ENCODE measurements at places on chromosomes 6 and 20.

DNA sequence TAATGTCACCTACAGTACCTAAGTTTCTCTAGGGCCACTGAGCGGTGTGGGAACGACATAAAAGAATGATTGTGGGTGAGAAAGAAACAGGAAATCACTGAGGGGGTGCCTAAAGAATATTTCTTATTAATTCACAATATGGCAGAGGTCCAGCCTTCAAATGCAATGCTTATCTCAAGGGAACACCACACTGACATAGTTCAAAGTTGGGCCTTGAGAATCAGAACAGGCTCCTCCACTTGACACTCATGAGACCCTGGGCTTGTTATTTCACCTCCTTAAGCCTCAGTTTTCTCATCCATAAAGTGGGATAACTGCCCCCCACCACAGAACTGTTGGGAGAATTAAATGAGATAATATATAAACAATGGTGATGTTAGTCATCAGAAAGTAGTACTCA lies 40.4 kb upstream of the ARHGAP18 start:
- DNase-seq, result no peak

DNA sequence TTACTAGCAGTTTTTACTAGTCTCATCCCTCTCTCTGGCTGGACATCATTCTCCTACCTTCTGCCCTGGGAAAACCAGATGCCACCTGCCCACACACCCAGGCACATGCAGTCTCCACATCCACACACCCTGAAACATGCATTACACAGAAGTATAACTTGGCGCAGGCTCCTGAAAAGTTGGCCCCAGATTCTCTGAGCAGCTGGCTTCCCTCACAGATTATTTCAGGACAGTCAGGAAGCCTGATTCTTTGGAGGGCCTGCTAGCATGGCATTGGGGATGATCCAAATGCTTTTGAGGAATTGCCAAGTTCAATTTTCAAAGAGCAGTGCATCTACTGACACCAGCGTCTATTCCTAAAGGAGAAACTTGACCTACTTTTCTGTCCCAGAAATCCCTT lies 27.8 kb upstream of the KIF16B start:
- DNase-seq, result no peak

DNA sequence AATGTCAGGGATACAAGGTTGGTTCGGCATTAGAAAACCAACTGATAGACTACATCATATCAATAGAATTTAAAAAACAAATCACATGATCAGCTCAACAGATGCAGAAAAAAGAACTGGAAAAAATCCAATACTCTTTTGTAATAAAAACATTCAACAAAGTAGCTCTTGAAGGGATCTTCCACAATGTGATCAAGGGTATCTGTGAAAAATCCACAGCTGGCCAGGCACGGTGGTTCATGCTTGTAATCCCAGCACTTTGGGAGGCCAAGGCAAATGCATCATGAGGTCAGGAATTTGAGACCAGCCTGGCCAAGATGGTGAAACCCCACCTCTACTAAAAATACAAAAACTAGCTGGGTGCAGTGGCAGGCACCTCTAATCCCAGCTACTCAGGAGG lies 63.1 kb downstream of the ASCC3 start:
- DNase-seq, result no peak

DNA sequence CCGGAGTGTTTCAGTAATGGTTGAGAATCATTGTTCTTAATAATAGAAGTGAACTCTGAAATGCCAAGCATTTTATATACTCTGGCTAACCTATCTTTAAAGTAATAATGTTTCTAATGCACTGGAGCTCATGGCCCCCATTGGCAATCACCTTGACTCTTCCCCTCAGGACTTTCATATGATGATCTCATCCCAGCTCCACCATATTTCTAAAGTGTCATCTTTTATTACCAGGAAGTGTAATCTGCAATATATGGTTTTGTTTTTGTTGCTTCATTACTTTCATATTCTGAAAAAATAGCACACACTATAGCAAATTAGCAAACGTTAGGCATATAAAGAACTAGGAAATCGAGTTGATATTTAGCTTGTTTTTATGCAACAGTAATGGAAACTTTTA lies 60.3 kb downstream of the TULP4 start:
- no peak for DNase-seq

GRCh38 chr6:167093922-167094432 lies 28.9 kb upstream of the CCR6 start:
- DNase-seq, result peak; percentile 81

DNA sequence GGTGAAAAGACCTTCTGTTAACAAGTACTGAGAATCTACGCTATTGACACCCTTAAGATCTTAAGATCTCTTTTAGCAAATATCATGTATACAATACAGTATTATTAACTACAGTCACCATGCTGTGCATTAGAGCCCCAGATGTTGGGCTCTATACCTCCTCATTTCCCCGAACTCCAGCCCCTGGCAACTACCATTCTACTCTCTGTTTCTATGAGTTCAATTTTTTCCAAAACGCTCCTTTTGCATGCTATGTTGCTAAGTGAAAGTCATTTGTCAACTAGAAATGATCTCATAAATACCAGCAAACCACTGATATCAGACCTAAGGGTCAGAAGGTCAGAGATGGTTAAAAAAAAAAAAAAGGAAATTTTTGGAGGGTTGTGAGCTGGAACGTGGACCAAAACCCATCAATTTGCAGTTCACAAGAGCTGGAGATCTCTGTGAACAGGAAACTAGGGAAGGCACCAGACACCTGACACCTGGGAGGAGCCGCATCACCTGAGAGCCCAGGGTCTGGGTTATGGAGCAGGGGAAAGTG lies 122.0 kb upstream of the KCNK16 start:
- no peak for DNase-seq

DNA sequence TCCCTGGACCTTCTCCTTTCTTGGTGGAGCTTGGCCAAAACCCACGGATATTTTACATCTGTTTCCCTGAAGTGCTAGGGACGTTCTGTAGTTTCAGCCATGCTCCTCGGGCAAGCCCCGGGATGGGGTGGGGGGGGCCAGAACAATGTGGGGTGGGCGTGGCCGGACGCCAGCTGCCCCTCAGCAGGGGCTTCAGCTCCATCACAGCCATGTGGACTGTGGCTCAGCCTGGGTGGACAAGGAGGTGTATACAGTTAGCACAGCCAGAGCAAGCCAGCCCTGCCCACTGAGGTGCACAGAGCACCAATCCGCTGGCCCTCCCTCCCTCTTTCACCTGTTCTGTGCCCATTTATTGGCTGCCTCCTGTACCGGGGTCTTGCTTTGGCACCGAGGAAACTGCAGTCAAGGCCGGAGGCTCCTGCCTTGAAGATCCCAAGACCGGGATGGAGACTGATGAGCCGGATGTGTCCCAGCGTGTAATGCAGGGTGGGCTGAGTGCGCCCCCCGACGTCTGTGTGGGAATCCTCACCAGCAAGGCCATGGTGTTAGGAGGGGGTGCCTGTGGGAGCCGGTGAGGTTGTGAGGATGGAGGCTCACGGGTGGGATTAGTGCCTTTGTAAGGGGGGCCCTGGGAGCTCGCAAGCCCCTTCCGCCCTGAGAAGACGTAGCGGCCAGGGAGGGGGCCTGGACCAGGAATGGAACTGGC lies 28.0 kb downstream of the FRMD1 start:
- no peak for DNase-seq

DNA sequence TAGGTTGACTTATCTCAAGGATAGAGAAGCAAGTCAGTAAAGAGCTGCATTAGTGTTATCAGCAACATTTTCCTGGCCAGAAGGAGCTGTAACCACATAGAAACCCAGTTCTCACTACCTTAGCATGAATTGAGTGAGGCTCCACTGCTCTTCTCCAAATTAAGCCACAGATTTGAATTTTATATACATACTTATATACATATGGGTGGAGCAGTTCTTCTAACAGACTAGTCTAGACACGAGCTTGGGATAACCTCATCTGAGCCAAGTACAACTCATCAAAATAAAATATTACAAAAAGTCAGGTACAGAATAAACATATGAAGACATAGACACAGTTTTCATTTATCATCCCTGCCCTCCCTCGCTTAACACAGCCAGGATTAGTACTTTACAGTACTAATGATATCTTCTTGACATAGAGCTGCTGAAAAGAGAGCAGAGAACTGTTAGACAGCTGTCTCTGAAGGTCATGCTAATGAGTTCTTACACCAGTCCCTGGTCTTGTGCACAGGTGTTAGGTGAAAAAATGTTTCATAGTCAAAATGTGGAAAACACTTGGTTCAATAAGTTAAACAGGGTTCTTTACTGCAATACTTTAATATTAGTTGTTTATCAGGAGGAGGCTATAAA lies 147.4 kb upstream of the HTR1E start:
- DNase-seq, result no peak

- DNase-seq, result no peak
Observed at GRCh38 chr20:57813509-57814269, 103.9 kb upstream of the PMEPA1 start.

GRCh38 chr6:77180326-77180725 lies 283.0 kb downstream of the HTR1B start:
- no peak for DNase-seq

DNA sequence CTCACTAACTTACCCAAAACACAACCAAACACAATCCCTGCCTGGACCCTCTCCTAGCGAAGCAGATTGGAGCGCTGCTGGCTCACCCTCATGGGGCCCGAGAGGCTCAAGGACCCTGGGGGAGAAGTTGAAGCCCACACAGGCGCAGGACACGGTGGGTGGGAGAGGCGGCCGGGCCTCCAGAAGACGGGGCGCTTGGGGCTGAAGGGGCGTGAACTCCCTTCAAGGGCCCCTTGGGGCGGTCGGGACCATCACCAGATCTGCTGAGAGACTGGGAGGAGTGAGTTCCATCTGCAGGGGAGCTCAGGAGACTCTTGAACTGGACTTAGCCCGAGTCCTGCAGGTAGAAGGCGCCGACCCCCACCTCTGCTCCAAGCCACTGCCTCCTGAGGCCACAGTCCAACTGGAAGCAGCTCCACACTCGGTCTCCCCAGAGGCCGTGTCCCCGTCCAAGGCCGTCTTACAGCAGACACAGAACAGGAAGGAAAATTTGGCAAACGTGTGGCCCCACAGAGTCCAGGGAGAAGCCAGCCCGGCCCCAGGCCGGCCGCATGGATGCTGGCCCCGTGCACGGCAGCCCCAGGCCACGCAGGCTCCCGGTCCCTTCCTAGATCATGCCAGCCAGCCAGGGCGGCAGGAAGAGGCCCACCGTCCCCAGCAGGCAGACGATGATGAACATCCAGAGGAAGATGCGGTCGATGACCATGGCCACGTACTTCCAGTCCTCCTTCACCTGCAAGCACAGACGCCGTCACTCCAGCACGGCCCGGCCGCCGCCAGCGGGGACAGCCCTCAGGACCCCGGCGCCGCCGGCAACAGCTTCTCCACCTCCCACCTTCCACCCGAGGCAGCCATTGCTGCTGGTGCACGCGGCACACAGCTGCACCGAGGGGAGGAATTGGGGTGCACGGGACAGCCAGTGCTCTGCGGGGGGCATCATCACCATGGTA lies 14.7 kb downstream of the CHRNA4 start:
- DNase-seq, result no peak

DNA sequence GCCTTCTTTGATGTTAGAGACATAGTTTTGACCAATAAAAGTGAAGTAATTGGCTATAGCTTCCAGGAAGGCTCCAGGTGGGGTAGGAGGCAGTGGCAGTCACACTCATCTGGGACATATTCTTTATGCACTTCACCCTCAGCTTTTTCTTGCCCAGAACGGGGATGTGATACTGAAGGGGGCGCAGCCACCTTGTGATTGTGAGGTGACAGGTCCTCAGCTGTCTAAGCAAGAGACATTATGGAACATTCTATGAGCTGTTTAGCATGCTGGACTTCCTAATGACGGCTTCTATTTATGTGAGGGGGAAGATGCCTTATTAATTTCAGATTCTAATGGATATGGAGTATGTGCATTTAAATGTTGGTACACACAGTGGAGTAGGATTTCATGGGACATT lies 151.3 kb upstream of the ZFP64 start:
- DNase-seq, result no peak

DNA sequence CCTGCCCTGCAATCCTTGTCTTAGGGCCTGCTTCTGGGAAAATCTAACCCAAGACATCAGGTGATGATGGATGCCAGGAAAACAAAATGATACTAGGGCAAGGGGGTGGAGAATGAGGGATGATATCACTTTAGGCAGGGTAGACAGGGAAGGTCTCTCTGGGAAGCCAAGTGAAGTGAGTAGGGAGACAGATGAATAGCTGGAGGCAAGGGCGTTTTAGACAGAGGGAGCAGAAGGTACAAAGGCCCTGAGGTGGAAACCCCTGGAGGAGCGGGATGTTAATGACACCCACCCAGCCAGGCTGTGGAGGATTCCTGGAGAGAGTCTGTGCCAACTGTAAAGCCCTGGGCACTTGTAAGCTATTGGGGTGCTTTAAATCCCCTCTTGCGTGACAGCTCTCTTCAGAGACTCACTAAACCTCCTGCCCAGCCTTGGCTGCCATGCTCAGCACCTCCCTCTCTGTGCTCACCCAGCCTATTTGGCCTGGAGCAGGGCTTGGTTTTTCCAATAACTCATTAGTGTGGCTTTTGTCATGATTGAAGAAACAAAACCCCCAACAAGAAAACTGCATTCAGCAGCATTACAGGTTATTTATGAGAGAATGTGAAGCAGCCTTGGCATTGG lies 12.4 kb upstream of the MDGA1 start:
- no peak for DNase-seq

- DNase-seq, result no peak
Observed at GRCh38 chr6:81998432-81998831, 246.0 kb upstream of the TENT5A start.

- no peak for DNase-seq
Observed at GRCh38 chr6:151101161-151101815, 138.5 kb upstream of the AKAP12 start.

- no peak for DNase-seq
Observed at GRCh38 chr6:34616227-34616585, 60.1 kb upstream of the SPDEF start.

DNA sequence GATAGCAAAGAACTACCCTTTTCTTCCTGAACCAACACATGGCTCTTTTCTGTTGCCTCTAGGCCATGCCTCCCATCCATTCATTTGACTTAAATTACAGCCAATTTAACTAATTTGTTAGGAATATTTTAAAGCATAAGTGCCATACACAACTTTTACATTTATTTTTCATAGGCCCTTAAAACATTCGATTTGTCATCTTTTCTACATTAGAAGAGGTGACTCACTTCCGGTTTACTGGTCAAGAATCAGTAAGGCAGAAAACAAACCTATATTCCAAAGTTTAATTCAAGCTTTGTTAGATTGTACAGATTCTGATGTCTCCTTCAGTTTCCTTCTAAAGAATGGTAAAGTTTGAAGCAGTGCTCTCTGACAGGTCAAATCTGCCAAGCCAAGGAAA lies 344.3 kb downstream of the SAMD5 start:
- DNase-seq, result no peak

DNA sequence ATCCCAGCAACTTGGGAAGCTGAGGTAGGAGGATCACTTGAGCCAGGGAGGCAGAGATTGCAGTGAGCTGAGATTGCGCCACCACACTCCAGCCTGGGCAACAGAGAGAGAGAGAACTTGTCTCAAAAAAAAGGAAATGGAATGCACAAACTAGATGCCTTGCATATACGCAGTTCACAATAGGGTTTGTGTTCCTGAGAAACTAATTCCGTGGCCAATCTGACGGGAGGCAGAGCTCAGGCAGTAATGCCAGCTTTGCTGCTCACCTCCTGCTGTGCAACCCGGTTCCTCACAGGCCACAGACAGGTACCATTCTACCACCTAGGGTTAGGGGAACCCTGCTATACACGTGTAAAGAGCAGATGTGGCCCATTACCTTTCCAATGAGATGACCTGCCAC lies 1.4 kb downstream of the CDK5RAP1 start:
- DNase-seq, result no peak

- DNase-seq, result no peak
Observed at GRCh38 chr6:160328447-160328846, 19.7 kb upstream of the SLC22A3 start.
